Activated T-cell treated with anti-CD3 and anti-CD28 coated beads for 4 hours (primary cell): ENCODE measurements at places on chromosomes 7 and 10.

DNA sequence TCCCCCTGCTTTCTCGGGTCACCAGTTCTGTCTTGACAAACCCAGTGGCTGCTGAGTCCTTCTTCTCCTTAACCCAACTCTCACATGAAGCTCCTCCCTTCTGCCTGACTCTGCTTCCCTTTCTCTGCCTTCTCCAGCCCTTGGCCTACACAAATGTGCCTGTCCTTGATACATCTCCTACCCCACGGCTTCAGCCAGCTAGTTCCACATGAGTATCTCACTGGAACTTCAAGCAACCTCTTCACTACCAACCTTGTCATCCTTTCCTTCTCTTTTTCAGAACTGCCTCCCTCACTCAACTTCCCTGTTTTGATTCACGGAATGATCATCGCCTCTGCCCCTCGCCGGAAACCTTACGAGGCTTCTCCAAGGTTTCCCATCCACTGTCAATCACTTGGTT lies 55.9 kb downstream of the PDIA4 start:
- no peak for DNase-seq

DNA sequence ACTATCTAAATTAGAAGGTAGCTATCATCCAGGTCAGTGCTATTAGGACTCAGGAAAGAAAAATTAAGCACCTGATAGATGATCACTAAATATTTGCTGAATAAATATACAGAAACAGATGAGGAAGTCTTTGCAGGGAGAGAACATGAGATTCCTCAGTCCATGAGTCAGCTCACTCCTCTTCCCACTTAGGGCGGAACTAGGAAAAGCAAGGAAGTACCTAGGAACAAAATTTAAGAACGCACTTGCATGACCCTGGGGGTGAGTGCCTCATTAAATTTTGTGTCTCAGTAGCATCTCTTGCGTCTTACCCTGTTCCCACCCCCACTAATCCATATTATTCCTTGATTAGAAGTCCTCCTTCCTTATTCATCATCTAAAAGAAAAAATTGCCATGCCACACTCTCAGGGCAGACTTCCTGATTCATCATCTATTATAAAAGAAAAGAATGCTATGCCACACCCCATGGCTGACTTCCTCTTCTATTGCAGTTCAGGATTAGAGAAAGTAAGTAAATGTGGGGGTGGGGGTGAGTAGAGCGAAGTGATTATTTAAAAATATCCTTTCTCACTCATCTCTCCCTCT lies 208.8 kb downstream of the THSD7A start:
- no peak for DNase-seq

DNA sequence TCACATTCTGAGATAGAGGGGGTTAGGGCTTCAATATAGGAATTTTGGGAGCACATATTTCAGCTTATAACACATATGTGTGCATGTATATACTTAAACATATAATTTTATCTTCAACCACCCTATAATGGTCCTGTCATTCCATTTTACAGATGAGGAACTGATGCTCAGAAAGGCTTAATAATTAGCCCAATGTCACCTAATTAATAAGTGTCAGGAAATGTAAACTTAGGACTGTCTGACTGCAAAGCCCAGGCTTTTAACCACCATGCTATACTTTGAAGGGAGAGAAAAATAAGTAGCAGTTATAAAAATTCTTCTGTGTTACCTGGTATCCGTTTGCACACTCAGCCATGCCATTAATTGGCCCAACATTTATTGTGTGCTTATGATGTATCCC lies 172.6 kb downstream of the SKIDA1 start:
- no peak for DNase-seq

DNA sequence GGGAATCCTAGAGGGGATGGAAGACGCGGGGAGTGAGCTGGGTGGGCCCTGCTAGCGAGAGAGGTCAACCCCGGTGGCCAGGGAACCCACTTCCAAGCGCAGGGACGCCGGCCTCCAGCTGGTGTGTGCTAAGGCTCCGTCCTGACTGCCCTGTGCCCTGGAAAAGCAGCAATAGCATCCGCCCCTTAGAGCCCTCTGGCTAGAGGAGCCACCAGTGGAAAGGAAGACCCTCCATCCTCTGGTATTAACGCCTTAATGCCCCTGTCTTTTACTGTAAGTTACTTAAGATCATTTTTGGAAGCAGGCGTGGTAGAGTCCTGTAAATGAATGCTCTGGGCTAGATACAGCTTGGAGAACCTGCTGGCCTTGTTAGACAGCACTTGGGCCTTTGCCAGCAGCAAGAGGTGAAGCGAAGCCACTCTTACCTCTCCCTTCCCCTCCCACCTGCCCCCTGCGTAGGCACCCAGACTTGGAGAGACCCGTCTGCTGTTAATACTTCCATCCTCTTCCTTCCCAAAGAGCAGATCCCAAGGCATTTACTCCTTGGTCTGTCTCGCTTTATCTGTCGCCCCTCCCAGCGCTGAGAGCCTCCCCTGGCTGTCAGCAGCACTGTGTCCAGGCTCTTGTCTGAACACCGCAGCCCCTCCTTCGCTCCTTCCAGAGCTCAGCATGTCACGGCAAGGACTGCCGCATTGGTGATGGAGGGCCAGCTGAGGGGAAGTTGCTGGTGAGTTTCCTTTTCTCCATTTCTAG lies 4.6 kb downstream of the REPIN1 start:
- no peak for DNase-seq

GRCh38 chr10:86472061-86472460 lies 49.5 kb downstream of the WAPL start:
- DNase-seq, result no peak

DNA sequence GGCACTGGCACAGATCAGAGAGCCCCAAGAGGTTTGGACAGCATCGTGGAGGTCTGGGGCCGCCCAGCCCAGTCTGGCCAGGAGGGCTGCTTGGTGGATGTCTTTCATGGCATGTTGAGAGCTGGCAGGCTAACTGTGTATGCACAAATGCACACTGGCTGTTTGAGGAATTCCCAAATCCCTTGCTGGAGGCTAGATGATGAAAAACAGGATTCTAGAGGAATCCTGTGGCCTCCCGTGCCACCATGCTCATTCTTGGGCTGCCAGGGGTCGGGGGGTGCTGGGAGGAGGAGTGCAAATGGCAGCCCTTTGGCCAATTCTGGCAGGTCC lies 26.5 kb downstream of the LEP start:
- DNase-seq, result no peak

DNA sequence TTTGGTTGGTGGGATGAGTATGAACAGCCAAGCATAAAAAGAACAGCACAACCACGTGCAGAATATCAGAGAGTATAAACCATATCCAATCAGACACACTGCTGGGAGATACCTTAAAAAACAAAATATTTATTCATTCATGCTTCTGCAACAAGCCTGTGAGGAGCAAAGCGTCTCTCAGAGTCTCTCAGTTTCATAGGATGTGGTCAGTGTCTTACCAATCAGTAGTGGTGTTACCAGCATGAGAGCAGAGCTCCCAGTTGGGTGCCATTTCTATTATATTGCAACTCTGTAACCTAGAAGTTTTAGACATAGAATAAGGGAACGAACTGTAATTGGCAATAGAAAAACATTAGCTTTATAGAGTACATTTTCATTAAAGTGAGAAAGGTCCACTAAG lies 445.9 kb upstream of the LRRN3 start:
- no peak for DNase-seq

DNA sequence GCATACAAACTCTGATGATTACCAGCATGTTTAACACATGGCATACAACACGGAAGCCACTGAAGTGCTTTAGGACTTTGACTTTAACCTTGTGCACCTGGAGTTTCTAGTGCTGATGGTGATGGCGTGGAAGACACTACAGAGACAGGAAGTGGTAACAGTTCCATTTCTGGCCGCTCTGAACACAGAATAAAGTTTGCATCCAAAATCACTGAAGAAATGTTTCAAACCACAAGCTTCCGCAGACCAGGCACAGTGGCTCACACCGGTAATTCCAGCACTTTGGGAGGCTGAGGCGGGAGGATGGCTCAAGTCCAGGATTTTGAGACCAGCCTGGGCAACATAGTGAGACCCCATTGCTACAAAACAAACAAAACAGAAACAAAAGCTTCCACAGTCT lies 40.3 kb upstream of the TNPO3 start:
- DNase-seq, result no peak

DNA sequence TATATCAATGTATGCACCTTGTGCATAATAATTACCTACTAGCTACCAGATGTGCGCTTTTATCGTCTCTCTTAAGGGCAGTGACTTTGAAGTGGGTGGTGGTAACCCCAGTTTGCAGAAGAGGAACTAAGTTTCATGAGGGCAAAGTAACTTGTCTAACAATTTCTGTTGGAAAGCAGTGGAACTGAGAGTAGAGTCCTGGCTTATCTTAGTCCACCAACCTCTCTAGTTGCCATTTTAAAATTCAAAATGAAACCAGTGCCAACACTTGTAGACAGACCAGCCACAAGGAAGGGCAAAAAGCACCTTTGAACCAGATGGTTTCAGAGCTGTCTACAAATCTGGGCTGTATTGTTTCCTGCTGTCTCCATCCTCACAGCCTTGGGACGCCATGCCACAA lies 32.0 kb upstream of the RBM20 start:
- DNase-seq, result no peak

GRCh38 chr10:119252051-119252465 lies 44.7 kb downstream of the GRK5 start:
- DNase-seq, result no peak

GRCh38 chr7:29435167-29435566 lies 128.5 kb upstream of the PRR15 start:
- DNase-seq, result no peak

GRCh38 chr10:121355161-121355560 lies 243.1 kb downstream of the FGFR2 start:
- DNase-seq, result no peak
